D341Med (cell line): ENCODE measurements at places on chromosomes 4 and X.

- DNase-seq, result no peak
Observed at GRCh38 chr4:140644470-140645185, 75.9 kb upstream of the UCP1 start.

GRCh38 chr4:176358083-176358469 is 38.3 kb downstream of the SPCS3 start:
- no peak for DNase-seq

- no peak for DNase-seq
Observed at GRCh38 chrX:153908219-153908860, 3.9 kb downstream of the AVPR2 start.

DNA sequence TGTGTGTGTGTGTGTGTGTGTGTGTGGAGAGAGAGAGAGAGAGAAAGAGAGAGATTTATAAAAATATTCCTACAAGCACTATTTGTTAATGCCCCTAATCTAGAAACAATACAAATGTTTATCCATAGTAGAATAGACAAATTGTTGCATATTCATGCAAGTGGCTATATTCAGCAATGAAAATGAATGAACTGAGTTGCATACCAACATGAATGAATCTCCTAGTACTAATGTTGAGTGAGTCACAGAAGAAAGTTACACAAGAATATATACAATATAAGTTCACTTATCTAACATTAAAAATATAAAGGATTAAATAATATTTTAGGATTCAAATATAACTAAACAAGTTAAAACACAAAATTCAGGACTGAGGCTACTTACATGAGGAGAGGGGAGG is 456.8 kb upstream of the AMOT start:
- no peak for DNase-seq

- no peak for DNase-seq
Observed at GRCh38 chr4:142815834-142816233, 30.3 kb downstream of the INPP4B start.

DNA sequence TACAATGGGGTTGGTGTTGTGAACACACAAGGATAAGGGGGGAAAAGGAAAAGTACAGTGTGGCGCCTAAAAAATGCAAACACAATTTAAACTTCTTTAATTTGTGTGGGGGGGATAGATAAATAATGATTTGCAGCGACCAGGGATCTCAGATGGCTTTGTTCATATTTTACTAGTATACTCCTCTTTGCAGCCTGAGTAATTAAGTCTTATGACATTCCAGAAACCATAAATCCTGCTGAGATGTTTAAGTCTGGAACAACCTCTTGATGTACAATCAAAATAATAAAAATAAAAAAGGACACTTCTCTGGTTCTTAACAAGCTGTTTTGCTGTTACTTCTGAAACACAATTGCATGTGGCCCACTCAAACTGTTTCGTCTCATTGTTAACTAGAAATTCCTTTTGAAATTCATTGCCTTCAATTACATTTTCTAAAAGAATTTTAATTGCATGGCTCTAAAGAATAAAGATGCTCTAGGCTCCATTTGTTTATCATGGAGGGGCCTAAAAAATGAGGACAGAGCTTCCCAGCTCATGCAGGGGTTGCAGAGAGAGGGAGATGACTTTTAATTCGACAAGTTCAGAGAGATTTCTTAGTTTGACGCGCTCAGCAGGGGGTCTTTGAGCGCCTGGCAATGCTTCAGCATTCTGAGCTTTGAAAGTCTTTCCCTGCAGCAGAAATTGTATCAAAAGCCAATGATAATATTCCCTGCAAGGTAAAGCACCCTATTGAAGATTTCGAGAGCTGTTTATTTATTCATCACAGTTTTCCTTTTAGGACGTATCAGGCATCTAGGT is 892.4 kb upstream of the TENM3 start:
- DNase-seq, result no peak
